Foreskin keratinocyte (primary cell): ENCODE measurements at places on chromosomes 1 and 21.

GRCh38 chr1:102937401-102937800 is 170.9 kb downstream of the COL11A1 start:
- no peak for DNase-seq

DNA sequence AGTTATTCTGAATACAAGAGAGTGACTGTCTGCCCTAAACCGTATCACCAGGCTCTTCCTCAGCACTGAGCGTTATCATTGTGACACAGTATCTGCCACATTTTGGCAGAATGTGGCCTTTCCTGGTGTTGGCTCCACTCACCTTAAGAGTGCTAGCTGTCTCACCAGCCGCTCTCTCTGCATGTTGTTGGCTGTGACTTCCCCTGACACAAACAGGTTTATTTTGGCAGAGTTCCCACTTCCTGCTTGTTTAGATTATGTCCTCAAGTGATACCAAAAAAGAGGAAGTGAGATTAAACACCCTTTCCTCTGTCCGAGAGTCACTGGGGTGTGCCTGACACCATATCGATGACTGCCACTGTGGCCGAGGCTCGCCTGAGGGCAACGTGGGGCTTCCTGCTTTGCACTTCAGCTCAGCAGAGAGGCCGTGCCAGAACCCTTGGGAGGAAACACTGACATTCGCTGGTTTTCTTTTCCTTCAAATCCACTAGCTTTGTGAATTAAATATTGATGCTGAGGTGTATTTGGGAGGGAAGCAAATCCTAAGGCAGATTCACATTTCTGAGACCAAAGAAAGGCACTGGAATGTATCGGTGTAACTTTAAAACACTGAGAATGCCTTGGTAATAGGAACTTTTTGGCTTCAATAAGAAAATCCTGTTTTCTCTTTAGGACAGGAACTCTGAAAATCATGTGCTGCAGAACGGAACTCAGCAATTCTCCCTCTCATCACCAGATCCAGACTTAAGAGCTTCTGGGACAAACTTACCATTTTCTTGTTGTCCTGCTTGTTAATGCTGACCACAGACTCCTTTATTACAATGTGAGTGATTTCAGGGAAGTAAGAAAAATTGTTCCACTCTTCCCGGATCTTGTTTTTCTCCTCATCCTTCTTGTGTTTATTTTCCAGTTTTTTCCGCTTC is 102.1 kb downstream of the JAK1 start:
- DNase-seq: no peak

DNA sequence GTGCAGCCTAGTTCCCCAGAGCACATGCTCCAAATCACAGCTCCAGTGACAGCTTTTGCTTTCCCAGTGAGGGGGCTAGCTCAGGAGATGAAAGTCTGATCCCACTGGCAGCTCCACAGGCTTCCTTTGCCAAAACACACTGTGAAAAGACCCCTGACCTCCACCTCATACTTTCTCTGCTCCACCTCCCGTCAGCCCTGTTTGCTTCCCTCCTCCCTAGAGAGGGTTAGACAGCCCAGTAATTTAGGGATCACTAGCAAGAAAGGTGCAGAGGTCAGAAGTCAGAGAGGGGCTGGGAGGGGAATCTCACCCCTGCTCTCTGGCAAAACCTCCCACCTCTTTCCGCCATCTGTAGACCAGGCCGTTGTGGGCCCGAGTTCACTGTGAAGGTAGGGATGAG is 62.8 kb downstream of the PLXNA2 start:
- no peak for DNase-seq

DNA sequence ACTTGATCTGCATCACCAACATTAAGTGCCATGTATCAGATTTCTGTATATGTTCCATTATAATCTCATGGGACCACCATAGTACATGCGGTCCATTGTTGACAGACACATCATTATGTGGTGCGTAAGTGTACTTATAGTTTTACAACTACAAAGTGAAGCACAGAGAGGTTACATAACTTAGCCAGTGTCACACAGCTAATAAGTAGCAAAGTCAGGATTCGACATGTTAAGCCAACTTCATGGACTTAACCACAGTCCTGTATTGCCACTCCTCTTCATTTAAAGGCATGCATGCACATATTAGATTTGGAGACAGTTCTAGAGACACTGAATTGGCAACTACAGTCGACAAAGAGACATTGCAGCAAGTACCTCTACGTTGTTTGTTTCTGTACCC is 120.5 kb downstream of the ATF6 start:
- no peak for DNase-seq

GRCh38 chr1:51217101-51217500 is 19.0 kb upstream of the RNF11 start:
- DNase-seq: no peak
